ENCODE measurements at places on chromosomes 6 and 20.

DNA sequence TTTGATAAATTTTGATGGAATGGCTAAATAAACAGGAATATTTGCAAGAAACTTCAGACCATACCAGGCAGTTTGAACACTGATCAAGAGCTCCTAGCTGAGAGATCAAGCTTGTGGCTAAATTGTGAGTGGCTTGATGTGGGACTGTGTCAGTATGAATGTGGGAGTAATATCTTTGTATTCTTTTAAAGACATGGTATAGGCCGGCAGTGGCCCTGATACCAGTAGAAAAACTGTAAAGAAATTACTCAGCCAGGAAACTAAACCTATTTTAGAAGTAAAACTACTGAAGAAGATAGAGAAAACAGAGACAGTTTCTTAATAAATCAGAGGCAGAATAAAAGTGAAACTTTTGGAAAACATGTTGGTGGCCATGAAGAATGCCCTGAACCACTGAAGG, 608.4 kb upstream of the SYNCRIP start:
- DNase-seq: no peak

- DNase-seq: no peak
Observed at GRCh38 chr6:107655245-107655644, 165.3 kb downstream of the SOBP start.

- peak; percentile 74 for DNase-seq
Observed at GRCh38 chr20:59006864-59007664, at the start of gene CTSZ. Gene CTSZ, minus strand, starts transcription at chr20:59007254. Its CDS starts 126 bp downstream, at chr20:59007128.

GRCh38 chr6:165678429-165678828, 15.4 kb upstream of the PDE10A start:
- no peak for DNase-seq

GRCh38 chr6:110329714-110330436, 28.3 kb downstream of the METTL24 start:
- DNase-seq: no peak

DNA sequence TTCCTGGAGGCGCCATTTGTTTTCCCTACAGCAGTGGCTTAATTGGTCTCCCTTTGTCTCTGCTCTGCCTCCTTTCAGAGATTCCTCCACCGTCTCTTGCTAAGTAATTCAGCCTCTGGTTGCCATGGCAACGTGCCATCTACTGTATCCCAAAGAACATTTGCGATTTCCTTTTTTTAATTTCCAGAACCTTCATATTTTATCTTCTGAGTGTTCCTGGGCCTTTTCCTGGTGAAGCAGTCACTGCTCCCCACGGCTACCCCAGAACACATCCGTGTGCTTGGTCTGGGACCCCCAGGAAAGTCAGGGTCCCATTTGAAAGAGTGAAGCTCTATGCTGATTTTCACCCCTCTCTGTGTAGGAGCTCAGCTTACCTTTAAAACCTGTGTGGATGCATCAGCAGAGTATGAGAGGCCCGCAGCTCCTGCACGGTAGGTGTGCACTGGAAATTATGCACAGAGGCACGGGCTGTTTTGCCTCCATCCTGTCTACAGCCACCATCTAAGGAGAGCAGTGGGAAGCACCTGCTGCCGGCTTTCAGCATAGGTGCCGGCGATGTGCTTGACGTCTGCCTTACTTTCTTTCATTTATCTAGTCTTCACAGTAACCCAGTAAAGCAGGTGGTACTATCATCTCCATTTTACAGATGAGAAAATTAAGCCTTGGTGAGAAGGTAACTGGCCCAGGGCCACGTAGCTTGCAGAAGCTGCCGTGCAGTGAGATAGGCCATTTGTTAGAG, 122.8 kb downstream of the SYCP2 start:
- no peak for DNase-seq

- no peak for DNase-seq
Observed at GRCh38 chr6:168192195-168192900, 113.3 kb upstream of the FRMD1 start.

DNA sequence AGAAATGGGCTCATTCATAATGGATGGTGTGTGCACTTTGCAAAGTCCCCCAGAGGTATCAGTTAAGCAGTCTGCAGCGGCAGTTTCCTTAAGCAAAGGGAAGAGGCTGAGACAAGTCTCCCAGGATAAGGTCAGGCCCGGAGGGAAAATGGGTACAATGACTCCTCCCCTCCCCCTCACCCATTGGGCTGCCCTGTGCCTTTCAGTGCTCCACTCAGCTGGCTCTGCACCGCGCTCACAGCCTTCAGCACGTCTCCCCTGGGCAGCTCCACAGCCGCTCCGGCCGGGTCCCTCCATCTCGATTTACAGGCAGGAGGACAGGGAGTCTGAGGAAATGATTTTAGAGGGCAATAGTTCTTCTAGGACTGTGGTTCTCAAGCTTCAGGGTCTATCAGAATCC, 264.8 kb downstream of the LRFN2 start:
- DNase-seq: no peak

GRCh38 chr6:15505463-15505918, 157.3 kb downstream of the DTNBP1 start:
- no peak for DNase-seq

DNA sequence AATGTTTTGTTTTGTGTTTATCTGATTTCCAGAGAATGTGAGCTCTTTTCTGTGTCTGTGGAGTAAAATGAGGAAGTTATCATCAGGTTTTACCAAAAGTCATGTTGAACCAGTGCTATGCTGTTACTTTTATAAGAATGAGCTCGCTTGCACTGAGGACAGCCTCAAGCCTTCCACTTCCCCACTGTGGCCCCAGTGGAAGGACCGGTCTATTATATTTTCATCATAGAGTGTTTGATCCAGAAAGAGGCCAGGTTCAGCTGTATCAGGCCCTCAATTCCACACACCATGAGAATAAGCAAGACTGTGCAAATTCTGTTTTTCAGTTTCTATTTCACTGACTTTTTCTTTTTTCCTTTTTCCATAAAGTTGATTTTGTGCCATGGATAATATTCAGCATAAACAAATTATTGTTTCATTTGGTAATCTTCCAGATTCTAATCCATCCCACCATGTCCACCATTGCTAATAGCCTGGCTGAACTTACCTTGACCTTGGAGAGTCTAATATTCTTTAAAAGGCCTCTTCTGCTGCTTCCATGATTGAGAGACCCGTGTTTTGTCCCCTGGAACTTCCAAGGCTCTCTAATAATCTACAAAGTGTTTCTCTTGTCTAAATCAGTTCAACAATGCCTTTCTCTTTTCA, 286.2 kb downstream of the THBS2 start:
- no peak for DNase-seq

GRCh38 chr6:90098001-90098531, 198.6 kb downstream of the BACH2 start:
- DNase-seq: no peak

DNA sequence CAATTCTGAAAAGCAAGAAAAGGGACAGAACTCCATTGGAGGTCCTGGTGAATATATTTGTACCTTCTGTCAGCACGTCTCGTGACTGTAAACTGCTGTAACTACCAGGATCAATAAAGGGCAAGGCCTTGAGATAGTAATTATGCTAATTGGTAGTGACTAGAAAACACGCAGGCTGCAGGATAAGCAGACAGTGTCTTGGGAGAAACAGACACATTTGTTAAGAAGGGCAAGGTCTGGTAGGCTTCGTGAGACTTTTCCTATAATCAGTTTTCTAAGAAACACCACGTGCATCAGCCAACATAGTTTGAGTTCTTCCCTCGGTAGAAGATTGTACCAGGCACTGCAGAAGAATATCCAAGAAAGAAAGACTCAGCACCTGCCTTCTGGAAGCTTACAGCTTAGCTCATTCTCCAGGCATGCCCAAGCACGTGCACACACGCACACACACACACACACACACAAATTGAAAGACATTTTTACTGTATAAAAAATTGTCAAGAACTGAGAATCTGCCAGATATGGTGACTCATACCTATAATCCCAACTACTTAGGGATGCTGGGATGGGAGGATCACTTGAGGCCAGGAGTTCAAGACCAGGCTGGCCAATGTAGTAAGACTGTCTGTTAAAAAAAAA, 167.0 kb upstream of the SASH1 start:
- DNase-seq: no peak

GRCh38 chr6:11006061-11006460, 38.0 kb downstream of the ELOVL2 start:
- DNase-seq: no peak

GRCh38 chr6:145783796-145784195, 30.8 kb downstream of the FBXO30 start:
- DNase-seq: no peak

- DNase-seq: no peak
Observed at GRCh38 chr20:45782890-45783289, 8.8 kb downstream of the WFDC3 start.

DNA sequence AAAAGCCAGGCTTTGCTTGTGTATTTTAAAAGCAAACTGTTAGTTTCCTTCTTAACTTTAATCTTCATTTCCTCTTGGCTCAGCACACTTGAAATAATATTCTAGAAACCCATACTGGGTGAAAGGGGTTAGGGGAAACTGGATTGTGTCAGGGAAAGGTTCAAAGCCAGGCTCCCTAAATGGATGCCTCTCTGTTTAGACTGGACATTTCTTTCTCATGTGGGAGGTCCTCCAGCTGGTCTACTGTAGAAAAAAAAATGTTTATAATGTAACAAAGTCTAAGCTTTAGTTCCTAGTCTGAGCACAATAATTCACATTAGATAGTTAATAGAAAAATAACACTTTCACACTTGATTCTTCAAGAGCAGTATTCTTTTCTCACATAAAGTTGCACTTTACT, 89.0 kb upstream of the AKIRIN2 start:
- DNase-seq: no peak

GRCh38 chr6:25697537-25698340, 45.7 kb downstream of the SCGN start:
- no peak for DNase-seq

DNA sequence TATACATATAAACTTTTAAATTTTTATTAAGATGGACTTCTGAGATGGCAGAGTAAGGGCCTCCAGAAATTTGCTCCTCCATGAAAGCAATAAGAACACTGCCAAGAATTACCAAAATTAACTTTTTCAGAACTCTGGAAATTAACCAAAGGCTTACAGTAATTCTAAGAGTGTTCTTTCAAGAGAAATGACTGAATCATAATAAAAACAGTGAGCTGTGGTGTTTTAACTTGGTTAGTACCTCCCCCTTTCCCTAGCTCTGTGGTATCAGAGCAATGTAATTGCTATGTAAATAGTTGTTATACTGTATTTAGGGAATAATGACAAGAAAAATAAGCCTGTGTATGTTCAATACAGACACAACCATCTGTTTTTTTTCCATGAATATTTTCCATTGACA, 19.0 kb downstream of the HECA start:
- no peak for DNase-seq

- DNase-seq: no peak
Observed at GRCh38 chr6:114740547-114740946, 397.7 kb upstream of the HS3ST5 start.

- DNase-seq: no peak
Observed at GRCh38 chr6:138044458-138044857, 62.8 kb downstream of the PERP start.

- peak; percentile 58 for DNase-seq
Observed at GRCh38 chr6:34237316-34237721, 646 bp downstream of the HMGA1 start.

DNA sequence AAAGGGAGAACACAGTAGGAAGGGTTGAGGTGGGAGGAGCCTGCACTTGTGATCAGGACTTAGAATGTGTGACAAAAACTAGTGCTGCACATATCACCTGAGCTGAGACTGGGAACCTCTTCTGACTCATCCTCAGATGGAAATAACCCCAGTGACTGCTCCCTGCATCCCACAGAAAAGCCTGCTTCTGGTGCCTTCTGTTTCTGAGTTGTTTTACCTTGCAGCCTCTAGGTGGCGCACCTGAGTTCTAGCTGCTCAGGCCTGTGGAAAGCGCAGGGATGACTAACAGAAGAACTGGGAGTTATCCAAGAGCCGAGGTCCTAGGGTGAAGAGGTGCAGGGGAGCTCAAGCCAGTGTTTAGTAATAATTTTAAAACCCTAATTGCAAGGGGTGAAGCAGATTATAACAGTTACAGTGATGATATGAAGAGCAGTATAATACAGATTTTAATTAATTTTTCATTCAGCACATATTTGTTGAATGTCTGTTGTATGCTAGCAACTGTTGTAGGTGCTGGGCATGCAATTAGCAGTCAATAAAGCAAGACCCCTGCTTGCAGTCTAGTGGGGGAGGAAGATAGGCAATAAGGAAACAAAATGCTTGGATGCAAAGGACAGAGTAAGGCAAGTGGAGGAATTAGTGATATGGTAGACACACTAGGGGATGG, 302.5 kb downstream of the DHX35 start:
- DNase-seq: peak; percentile 53

DNA sequence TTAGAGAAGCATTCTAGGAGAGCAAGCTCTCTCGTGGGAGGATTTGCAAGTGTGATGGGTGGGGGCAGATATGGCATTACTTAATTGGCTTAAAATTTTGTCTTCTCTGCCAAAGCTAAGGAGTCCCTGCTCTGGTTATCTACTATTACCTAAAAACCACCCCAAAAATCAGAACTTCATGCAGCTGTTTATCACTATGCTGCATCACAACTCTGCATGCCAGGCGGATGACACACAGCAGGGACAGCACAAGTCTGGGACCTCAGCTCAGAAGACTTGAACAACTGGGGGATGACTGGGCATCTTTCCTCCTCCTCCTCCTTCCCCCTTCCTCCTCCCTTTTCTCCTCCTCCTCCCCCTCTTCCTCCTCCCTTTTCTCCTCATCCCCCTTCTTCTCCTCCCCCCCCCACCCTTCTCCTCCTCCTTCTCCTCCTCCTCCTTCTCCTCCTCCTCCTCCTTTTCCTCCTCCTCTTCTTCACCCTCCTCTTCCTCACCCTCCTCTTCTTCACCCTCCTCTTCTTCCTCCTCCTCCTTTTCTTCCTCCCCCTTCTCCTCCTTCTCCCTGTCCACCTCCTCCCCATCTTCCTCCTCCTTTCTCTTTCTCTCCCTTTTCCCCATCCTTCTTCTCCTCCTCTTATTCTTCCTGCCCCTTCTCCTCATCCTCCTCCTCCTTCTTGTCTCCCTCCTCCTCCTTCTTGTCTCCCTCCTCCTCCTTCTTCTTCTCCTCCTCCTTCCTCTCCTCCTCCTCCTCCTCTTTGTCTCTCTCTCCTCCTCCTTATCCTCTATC, 218.6 kb upstream of the PMEPA1 start:
- DNase-seq: no peak

GRCh38 chr6:157620944-157621343, 202.1 kb upstream of the SNX9 start:
- no peak for DNase-seq

DNA sequence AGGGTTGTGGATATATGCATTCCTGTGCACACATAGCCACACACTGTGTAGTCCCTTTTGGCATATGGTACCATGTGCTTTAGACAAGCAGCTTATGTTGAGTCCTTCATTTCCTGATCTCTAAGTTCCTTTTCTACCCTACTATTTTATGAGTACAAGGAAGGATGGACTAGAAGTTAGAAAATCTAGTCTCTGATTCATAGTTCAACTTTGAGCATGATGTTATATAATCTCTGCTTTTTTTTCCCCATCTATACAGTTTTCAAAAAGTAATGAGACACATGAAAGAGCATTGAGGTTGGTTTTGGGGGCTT, 123.6 kb downstream of the PLEKHG1 start:
- DNase-seq: no peak

- no peak for DNase-seq
Observed at GRCh38 chr6:25202504-25202903, 76.7 kb upstream of the CARMIL1 start.

- DNase-seq: no peak
Observed at GRCh38 chr6:149249370-149250357, 67.8 kb upstream of the TAB2 start.

GRCh38 chr6:72863131-72863530, 241.3 kb downstream of the KCNQ5 start:
- DNase-seq: no peak

Measured in RPMI8226 (cell line).